Metanephros (tissue), 2 donors: ENCODE measurements at places on chromosomes 12 and 14. TPM values are rescaled to one million over a fixed set of nuclear protein-coding genes. Genes with fewer than 3 reads are reported as not detected.

Gene GPR137C
- total RNA-seq: 5.5 TPM

Gene MAP3K9
- total RNA-seq: 4.0 TPM

Gene CCDC85C
- 11.3 TPM for total RNA-seq

Gene NEUROD4
- total RNA-seq: not detected
